Activated gamma-delta T cell treated with Interleukin-2 at 50 U/mL for 16 hours (primary cell): ENCODE measurements at places on chromosomes 2 and 18.

DNA sequence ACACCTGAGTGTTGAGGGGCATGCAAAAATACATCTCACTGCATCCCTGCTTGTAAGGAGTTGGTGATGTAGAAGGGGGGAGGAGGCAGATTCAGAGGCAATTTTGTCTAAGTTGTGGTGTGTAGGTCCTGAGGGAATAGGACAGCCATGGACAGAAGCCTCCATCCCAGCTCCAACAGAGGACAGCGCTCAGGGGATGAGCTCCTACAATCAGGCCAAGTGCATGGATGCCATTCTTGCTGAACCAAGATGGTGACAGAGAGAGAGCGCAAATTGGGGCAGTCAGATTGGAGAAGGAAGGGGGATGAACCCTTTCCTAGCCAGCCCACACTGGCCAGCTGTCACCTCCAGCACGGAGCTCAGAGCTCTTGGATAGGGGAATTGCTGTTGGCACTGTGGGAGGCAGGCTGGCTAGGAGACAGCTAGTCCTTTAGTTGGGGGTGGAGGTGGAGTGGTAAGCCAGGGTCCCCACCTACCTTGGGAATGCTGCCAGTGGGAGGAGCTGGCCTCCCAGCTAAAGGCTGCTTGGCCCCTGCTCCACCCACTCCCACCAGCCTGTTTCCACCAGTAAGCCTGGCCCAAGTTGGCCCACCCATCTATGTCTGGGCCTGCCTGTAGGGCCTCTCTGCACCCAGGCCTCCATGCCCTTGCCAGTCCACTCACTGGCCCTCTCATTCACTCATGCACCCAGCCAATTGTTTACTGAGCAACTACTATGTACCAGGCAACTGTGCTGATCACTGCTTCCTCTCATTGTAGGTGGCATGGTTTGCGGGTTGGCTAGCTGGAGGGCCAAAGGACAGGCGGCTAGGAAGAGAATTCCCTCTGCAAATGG, 2.5 kb upstream of the PER2 start:
- DNase-seq = no peak

- no peak for DNase-seq
Measured at GRCh38 chr18:45004546-45005080, 323.9 kb downstream of the SETBP1 start.

DNA sequence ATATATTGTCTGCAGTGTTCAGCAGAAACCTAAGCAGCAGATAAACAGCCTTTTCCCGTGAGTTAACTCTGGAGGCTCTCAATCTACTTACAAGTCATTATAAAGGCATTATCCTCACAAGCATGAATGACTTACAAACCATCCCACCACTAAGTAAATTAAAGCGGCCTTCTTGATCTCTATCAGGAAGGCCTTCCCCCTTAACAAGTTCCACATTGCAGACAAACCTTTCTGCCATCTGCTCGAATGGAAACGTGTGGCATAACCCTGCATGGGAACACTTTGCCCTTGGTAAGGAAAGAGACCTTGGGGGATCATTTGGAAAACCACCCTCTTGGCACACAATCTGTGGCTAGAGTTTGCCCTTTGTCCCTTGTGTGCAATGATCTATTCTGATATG, 199.5 kb downstream of the OSR1 start:
- DNase-seq = no peak

DNA sequence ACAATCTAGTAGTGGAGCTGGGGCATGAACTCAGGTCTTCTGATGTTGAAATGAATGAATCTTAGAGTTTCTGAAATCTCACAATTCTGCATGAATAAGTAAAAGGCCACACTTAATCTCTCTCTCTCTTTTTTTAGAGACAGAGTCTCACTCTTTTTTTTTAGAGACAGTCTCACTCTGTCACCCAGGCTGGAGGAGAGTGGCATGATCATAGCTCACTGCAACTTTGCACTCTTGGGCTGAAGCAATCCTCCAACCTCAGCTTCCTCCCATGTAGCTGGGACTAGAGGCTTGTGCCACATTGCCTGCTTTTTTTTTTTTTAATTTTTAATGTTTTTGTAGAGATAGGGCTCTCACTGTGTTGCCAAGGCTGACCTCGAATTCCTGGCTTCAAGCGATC, 68.9 kb upstream of the THOC1 start:
- DNase-seq = no peak

GRCh38 chr18:63264871-63265270, 54.7 kb downstream of the BCL2 start:
- no peak for DNase-seq

DNA sequence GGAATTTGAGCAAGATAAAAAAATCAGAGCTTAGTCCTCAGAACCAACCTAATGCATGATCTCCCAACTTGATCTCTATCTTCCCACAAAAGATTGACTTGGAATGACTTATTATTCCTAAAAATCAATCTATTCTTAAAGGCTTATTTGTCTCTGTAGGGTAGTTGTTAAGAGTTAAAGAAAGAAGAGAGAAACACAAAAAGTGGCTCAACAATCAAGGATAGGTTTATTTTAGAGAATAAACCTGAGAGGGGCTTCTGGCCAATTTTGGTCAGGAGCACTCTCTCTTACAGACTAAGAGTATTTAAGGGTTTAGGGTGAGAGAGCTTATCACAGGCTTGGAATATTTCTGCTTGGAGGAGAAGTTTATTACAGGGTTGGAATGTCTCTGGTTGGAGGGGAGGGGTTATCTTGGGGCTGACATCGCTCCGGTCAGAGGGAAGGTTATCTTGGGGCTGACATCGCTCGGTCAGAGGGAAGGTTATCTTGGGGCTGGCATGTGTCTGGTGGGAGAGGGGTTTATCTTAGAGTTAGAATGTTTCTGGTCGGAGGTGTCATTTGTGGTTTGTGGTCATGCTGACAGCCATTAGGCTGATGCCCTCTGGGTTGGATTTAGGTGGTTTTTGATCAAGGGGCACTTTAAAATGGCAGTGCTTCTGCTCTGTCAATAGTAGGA, 2.4 kb upstream of the MFF start:
- no peak for DNase-seq

DNA sequence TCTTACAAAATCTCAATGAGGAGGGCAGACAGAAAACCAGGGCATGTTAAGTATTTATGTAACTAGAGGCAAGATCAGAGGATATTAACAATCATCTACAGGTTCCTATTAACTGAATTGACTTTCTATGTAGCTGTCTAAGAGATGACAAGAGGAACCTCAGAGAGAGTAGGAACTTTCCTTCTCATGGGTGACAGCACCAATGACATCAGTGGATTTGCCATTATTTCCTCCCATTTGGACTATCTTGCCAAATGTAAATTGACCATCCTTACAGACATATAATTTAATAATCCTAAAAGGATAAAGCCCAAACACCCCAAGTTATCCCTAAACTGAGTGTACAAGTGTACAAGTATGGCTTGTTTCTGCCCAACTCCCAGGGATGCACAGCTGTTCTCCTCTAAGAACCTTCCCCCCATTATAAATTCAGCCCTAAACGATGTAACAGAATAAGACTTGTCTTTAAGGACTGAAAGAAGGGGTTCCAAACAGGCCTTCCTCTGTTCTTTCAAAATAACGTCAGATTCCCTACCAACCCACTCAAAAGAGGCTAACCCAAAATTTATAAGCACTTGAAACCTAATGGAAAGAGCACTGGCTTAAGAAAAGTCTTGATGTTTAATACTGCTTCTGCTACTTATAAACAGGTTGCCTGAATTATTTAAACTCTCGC, 73.4 kb upstream of the CHAC2 start:
- no peak for DNase-seq

DNA sequence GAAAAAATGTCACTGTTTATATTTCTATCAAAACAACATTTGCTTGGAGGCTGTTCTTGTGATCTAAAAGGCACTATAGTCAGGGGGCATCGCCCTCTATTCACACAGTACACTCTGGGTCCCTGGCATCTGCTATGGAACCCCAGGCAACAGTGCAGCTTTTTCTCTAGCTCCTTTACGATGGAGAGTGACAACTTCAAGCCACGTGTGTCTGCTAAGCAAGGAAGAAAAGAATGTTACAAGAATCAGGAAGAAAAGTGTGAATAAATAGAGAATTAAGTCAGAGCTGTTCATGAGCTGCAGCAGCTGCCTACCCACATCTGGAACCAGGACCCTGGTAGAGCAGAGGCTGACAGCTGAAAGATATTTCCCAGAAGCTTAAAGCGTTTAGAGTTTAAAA, 11.2 kb downstream of the RND3 start:
- no peak for DNase-seq

GRCh38 chr2:201883606-201884369, 77.5 kb downstream of the CDK15 start:
- DNase-seq = no peak

- DNase-seq = no peak
Measured at GRCh38 chr2:128535953-128536352, 217.3 kb upstream of the HS6ST1 start.

DNA sequence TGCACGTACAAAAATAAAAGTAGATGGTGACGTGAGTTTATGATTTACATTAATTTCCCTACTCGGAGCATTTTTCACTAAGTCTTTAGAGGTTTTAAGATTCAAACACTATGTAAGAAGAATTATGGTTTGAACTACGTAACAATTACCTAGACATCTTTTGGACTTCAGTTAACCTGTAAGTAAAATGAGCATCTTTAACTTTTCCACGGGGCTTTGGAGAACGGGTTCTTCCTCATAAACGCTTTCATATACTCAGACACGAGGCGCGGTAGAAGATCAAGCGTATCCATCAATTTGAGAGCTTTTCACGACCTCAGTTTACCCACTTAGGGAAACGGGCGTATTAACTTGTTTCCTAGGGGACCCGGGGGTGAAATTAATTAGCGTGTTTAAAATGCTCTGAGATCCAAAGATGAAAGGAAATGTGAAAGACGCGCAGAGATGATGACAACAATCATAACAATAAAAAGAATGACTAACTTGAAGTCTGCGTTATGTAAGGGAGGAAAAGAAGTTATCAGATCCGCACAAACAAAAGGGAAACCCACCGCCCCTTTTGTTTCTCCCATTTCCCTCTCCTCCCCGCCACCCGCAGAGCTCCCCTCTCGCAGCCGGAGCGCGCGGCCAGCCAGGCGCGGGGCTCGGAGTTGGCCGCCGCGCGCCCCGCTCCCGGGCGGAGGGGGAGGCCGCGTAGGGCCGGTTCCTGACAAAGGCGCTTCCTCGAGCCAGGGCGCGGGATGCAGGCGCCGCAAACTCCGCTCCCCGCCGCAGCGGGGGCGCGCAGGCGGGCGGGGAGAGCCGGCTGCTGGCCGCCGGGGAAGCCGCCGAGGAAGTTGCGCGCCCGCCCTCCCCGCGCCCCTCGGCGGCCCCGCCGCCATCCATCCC, 807 bp downstream of the PELI1 start:
- no peak for DNase-seq

DNA sequence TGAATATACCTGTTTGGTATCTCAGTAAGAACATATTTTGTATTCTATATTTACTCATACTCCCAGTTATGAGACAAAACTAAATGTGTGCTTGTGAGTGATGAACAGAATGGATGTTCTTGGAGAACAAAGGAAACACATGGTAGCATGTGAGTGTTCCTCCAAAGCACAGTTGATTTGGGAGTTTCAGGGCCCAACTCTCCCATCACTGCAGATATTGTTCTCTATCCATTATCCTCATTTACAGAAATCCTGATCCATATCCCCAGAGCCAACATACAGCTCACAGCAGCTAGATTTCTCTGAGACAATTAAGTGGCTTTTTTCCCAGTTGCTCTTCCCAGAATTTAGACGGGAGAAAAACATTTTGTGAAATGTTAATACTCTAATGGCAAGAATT, 75.6 kb upstream of the MAPRE2 start:
- no peak for DNase-seq

- DNase-seq = no peak
Measured at GRCh38 chr18:26653943-26654615, 105.7 kb upstream of the KCTD1 start.

- DNase-seq = no peak
Measured at GRCh38 chr2:62578803-62579640, 73.0 kb upstream of the TMEM17 start.

- no peak for DNase-seq
Measured at GRCh38 chr2:130798472-130799218, 38.1 kb upstream of the ARHGEF4 start.

DNA sequence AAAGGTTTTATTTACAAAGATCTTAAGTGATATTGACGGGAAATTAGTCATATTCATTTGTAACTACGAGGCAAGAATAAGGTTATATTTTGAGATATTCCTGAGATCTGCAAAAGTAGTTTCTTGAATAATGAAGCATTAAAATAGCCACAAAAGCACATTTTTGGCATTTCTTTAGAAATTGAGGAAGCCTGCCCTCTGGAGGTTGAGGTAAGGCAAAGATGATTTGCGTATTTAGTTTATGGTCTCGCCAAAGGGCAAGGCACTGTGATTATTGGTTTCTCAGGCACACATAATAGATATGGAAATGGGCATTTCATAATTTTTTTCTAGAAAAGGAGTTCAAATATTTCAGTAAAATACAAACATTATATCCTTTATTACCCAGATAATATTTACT, 143.7 kb upstream of the RPRM start:
- DNase-seq = no peak

GRCh38 chr18:26159353-26159752, 25.7 kb downstream of the PSMA8 start:
- no peak for DNase-seq

GRCh38 chr2:186697536-186697935, 3.7 kb downstream of the FAM171B start:
- DNase-seq = no peak

DNA sequence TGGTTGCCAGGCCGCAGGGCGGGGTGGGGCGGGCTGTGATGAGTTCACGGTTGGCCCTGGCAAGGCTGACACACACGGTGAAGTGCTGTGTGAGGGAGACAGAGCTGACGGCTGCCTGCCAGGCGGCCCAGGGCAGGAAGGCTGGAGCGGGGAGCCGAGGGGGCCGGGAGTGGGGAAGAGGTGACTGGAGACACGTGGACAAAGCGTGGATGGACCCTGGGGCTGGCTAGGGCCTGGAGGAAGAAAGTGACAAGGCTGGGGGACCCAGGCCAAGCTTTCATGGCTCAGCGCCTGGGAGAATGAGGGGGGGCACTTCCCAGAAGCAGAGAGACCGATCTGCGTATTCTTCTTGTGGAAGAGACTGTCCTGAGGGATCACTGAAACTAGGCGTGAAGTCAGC, 123.2 kb downstream of the DYSF start:
- DNase-seq = no peak

- DNase-seq = no peak
Measured at GRCh38 chr2:226690461-226691024, 109.1 kb downstream of the IRS1 start.
